NCI-H748 treated with DMSO at 0.1 percent for 48 hours (cell line): ENCODE measurements at places on chromosomes 2 and 18.

GRCh38 chr18:50289108-50289443, 1.6 kb upstream of the CXXC1 start:
- DNase-seq, result no peak

DNA sequence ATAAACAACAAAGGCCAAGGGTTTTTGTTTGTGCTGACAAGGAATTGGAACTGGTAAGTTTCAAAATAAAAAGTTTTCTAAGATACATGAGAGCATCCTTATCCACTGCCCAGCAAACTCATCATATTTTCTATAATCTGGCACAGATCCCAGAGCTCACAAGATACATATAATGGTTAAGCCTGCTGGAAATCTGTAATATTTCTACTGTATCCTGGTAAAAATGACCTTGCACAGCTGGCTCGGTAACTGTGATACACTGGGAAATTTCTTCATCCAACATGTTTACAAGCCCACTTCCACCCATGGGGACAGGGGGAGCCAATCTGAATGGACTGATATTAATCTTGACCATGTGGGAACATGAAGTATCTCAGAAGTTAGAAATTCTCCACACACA, 425.4 kb upstream of the MMADHC start:
- DNase-seq, result no peak

DNA sequence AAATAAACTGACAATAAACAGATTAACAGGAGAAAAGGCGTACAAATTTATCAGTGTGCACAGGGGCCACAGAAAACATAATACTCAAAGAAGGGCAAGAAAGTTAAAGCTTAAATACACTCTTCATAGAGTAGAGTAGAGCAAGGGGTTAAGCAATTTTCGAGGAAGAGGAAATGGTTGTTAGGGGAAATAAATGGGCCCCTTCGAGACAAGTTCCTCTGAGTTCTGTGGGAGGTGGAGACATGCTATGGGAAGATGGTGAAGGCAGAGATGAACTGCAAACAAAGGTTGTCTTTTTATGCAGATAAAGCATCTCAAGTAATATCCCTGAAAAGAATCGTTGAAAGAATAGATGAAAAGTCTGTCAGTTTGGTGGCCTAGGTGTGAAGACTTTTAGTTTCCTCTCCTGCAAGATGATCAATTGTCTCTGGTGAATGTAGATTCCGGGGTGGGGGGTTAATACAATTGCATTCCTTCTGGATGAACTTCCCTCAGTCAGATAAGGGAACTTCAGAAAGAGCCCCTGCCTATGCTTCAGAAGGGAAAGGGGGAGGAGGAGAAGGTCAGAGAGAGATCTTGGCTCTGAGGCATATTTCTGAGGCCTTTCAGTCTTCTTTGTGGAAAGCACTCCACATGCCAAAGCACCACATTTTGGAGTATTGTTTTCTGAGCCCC, 127.0 kb downstream of the METTL4 start:
- DNase-seq, result no peak

DNA sequence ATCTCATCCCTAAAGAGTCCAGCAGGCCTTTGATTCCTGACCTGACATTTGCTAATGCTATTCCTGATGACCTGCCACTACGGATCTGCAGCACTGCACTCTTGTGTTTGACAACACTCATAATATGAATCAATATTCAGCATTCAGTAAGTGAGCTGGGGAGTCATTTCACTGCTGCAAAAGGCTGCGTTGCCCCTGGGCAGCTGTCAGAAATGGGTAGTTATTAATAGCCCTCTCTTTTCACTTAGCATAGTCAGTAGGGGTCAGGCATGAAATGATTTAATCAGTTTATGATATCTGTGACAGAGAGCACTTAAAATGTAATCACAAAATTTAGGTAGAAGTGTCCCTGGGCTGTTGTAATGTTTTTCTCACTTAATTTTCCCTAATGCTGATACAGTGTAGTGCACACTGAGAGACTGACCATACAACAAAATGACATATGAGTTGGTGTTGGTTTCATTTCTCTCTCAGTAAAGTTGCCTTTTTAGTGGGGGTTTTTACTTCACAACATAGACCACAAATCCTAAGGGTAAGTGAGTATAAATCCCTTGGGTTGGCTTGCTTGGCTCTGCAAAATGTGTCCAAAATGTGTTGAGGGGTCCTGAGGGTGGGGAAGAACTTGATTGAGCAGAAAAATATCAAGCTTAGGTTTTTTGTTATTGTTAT, 184.8 kb downstream of the CAMKMT start:
- DNase-seq, result no peak

GRCh38 chr18:55998801-55999385, 410.9 kb upstream of the TCF4 start:
- no peak for DNase-seq

GRCh38 chr2:109410039-109410815, 203.5 kb downstream of the SEPTIN10 start:
- DNase-seq, result no peak

- no peak for DNase-seq
These were observed 12.9 kb downstream of the NPAS2 start for GRCh38 chr2:100832885-100833284.

- no peak for DNase-seq
These were observed 31.6 kb downstream of the KCNK3 start for GRCh38 chr2:26723991-26724750.

DNA sequence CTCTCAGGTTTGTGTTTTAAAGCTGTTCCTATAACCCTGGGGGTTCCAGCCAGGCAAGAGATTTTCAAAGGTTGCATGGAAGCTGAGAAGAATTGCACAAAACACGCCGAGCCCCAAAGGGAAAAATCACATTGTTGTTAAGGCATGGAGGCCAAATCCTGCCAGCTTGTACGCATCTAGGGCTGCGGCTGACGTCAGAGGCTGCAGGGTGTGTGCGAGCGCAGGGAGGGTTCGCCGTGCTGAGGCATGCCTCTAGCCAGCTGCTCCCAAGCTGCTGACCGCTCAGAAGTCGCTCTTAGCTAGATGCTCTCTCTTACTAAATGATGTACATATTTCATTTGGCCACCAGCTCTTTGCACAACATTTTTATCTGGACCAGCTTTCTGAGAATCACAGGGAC, 191.8 kb downstream of the LPIN1 start:
- DNase-seq, result no peak

DNA sequence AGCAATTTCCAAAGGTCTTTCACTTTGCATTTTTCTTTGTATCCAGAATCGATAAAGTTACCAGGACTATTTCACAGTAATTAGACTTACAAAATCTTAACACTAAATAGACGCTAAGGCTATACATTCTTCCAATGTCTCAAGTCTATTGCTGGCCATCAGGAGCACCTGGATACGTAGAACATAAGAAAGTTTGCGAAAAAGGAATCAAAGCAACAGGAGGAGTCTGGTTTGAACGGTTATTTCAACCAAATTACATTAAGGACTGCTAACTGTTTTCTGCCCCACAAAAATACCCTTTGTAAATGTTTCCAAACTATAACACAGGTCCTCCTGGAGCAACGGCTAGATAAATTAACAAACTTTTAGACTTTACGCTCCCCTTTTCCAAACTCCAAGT, 1.4 kb upstream of the HNRNPA3 start:
- no peak for DNase-seq

- DNase-seq, result no peak
These were observed 131.7 kb downstream of the KCTD1 start for GRCh38 chr18:26416652-26417150.

- no peak for DNase-seq
These were observed 111.8 kb downstream of the TTC27 start for GRCh38 chr2:32739664-32740063.

DNA sequence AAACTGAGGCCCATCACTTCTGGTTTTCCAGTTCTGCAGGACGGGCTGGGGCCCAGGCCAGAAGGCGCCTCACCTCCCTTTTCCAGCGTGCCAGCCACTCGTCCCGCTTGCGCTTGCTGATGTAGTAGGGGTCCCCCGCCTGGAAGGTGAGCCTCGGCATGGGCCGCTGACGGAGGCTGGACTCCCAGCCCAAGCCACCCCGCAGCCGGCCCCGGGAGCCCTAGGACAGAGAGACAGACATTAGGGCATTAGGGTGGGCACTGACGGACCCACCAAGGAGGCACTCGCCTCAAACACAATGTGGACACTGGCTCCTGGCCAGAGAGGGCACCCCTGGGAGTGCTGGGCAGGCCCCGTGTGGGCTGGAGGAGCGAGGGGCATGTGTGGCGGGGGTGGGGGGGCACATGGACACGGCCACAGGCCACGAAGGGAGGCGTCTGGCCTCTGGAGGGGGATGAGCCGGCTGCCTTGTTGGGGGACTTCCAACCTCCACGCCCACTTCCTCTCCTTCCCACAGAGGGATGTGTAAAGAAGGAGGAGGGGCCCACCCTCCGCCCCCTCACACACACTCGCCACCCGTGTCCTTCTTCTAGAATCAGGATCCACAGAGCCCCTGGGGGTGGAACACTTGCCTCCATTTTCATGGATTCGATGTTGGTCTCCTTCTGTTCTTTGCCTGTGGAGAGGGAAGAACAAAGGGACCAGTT, 66.7 kb downstream of the DNMT3A start:
- DNase-seq, result no peak

DNA sequence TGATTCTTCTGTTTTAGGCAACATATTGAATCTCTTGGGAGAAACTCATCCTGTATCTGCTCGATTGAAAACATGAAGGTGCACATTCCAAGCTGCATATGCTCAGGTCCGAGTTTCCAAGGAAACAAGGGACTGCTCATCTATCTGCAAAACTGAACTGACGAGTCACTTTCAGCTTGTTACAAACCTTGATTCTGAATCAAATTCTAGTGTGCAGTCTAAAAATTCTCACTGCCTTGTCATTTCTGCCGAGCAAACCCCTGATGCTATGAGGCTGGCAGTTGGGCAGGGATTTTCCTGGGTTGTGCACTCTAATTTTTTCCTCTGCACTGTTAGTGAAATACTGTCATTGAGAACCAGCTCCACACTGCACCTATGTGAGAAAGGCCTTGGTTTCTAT, 101.3 kb upstream of the ETAA1 start:
- DNase-seq, result no peak

DNA sequence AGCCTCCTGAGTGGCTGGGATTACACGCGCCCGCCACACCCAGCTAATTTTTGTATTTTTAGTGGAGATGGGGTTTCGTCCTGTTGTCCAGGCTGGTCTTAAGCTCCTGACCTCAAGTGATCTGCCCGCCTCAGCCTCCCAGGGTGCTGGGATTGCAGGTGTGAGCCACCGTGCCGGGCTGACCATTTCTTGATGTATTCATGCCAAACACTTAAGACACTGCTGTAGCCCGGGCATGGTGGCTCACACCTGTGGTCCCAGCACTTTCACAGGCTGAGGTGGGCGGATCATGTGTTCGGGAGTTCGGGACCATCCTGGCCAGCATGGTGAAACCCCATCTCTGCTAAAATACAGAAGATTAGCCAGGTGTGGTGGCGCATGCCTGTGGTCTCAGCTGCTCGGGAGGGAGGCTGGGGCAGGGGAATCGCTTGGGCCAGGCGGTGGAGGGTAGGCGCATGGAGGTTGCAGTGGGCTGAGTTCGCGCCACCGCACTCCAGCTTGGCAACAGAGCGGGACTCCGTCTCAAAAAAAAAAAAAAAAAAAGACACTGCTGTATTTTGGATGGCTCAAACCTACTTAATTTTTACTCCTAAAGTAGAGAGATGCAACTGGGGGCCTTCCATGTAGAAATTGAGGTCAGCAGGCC, 140.8 kb downstream of the NUP35 start:
- no peak for DNase-seq

- DNase-seq, result no peak
These were observed 44.2 kb upstream of the TBR1 start for GRCh38 chr2:161371869-161372268.

DNA sequence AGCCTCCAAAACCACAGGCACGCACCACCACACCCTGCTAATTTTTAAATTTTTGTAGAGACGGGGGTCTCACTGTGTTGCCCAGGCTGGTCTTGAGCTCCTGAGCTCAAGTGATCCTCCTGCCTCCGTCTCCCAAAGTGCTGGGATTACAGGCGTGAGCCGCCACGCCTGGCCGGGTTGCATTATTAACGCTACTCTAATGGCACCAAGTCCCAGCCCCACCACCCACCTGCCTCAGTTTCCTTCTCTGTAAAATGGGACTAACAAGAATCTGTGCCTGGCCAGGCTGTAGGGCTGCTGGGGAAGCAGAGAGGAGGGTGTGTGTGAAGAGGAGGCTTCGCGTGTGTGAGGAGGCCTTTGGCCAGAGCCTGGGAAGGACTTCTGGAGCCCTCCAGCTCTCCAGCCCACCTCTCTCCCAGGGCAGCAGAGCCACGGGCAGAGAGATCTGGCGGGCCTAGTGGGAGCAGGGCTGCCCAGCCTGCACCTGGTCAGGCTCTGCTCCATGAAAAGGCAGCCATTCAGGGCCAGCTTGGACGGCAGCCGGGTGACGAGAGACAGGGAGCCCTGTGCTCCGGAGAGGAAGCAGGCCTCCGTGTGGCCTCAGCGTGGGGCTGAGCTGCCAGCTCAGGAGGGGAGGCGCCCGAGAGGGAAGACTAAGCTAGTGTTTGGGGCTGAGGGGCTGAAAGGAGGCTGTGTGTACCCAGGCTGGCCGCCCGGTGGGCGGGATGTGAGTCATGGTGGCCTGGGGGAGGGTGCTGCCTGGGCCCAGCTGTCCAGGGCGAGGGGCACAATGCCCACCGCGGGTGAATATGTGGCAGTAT, 7.4 kb upstream of the B3GNT7 start:
- no peak for DNase-seq

- DNase-seq, result no peak
These were observed 106.8 kb downstream of the GRB14 start for GRCh38 chr2:164514491-164514890.

DNA sequence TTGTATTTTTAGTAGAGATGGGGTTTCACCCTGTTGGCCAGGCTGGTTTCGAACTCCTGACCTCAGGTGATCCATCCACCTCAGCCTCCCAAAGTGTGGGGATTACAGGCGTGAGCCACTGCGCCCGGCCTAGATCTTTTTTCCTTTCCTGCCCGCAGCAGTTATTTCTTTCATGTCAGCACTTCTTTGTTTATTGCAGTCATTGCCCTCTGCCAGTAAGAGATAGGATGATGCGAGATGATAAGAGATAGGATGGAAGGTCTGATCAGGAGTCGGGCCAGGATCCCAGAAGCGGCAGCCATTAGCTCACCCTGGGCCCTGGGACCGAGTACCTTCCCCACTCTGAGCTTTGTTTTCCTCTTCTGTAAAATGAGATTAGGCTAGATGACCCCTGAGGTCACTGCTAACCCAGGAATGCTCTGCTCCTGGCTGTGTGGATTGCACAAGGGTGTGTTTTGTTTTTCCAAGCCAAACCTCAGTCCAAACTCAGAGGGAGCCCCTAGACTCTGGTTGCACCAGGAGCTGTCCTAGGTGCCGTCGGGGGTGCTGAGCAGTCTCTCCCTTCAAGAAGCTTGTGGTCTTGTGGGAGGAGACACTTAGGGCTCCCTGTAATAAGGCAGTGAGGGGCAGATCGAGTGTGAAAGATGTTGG, 63.3 kb downstream of the LPIN1 start:
- DNase-seq, result no peak

DNA sequence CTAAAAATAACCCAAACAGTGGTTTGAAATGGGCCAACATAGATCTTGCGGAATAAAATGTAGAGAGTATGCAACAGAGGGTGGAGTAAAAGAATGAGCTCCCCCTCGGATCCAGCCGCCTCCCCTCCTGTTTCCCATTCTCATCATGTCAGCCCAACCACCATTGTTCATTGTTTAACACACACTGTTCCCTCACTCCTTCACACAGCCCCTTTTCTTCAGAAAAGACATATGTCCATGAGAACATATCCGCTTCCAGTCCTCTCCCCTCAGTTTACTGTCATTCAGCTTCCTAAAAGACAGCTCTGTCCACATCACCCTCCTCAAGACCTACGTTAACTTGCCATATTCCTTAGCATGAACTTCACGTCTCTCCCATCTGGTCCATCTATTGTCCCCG, 62.9 kb upstream of the SERTAD2 start:
- DNase-seq, result no peak
